Activated CD8-positive, alpha-beta memory T cell treated with anti-CD3 and anti-CD28 coated beads, Interleukin-2, amount 10 ng/mL, durations not matched to agents 7 days and 5 days (primary cell): ENCODE measurements at places on chromosomes 5 and 9. TPM values are rescaled to one million over a fixed set of nuclear protein-coding genes. Genes with fewer than 3 reads are reported as not detected.

FREM1 gene
- not detected for total RNA-seq

RFESD gene
- 3.0 TPM for total RNA-seq

ARSI gene
- total RNA-seq, result not detected

CENPK gene
- 107 TPM for total RNA-seq

TAF1L gene
- total RNA-seq, result not detected

DNA sequence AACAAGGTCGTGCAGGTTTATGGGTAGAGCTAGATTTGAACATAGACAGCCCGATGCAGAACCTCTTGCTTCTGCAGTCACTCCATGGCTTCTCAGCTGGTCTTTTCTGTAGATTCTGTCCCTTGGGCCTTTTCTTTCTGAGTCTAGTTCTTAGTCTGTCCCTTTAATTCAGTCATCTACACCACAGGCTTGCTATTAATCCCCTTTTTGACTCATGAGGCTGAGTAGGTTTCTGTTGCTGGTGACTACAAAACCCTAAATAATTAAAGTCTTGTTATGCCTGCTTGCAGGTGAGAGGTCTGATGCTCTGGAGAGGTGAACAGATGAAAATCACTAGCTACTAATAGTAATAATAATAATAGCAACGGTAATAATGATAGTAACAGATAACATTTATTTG, 19.3 kb upstream of the STRBP start:
- no peaks in the 10 kb centered on the region for H3K4me1 ChIP-seq
- no peak for DNase-seq

- H3K27me3 ChIP-seq, result peaks cover 30% of the 10 kb centered on the region
- no peak overlapping the region for H3K27ac ChIP-seq
- H3K4me1 ChIP-seq, result no peaks in the 10 kb centered on the region
- H3K4me3 ChIP-seq, result no peak overlapping the region
- no peak for DNase-seq
Measured at GRCh38 chr5:176794509-176794908, 15.8 kb upstream of the UNC5A start.

DNA sequence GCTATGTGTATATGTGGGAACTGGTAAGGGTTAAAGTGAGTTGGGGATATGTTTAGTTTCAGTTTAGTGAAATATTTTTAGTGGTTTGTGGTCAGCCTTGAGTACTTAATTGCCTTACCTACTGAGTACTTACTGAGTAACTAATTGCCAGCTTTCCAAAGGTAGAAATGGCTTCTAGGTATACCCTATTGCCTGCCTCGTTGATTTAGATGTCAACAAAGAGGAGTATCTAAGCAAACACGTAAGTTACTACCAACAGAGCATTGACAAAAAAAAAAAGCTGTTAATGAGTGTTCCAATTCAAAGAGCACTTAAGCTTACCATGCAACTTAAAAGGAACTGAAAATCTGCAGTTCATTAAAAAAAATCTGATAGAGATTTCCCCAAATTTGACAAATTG, 8.8 kb downstream of the ATP10B start:
- DNase-seq, result no peak
- H3K36me3 ChIP-seq, result no peaks in the 10 kb centered on the region
- H3K4me1 ChIP-seq, result no peaks in the 10 kb centered on the region
- H3K4me3 ChIP-seq, result no peak overlapping the region
- no peak overlapping the region for H3K27ac ChIP-seq
- no peaks in the 10 kb centered on the region for H3K27me3 ChIP-seq

DNA sequence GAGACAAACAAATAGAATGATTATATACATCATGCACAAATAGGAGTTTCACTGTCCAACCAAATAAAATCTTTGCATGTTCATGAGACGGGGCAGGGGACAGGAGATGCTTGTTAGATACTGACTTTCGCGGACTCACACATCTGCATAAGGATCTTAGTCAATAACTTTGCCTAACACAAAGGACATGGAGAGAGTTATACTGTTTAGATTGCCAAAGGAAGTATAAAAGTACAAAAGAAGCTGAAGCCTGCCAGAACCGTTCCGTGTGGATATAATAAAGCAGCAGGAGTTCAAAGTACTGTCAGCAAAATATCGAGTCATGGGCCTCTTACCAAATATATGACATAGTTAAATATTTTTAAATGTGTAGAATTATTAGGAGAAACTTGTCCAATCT, 1148.4 kb downstream of the EFNA5 start:
- no peak for DNase-seq
- no peaks in the 10 kb centered on the region for H3K36me3 ChIP-seq
- no peaks in the 10 kb centered on the region for H3K27me3 ChIP-seq
- H3K27ac ChIP-seq, result no peak overlapping the region

DNA sequence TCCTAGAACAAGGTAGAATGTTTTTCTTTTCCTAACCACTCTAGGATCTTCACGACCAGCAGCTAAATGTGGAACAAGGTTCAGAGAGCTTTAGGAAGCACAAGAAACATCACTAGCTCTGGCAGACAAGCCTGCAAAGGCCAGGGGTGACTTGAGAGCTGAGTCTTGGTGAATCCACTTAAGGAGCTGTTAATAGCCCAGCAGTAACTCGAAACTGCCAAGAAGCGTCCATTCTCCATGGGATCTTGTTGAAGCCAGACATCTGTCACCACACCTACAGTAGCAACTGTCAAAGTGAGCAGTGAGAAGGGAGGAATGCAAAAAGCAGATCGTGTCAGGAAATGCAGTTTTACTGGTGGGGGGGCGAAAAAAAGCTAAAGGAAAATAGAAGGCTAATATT, 87.2 kb downstream of the ATPSCKMT start:
- H3K4me1 ChIP-seq, result no peaks in the 10 kb centered on the region
- no peak overlapping the region for H3K4me3 ChIP-seq
- H3K27me3 ChIP-seq, result peaks cover 4% of the 10 kb centered on the region
- no peaks in the 10 kb centered on the region for H3K36me3 ChIP-seq
- DNase-seq, result no peak

DNA sequence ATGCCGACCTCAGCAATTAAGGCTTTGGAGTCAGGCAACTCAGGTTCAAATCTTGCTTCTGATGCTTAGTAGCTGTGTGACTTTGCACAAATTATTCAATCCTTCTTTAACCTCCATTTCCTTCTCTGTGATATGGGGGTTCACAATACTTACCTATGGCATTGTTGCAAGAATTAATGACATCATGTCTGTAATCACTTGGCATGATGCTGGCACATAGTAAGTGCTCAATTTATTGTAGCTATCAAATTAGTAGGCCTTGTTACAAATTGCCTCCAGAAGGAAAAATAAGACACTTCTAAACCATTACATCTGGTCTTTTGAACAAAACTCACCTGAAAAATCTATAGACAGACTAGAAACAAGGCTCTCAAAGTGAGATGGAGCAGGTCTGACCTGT, 29.9 kb upstream of the NDFIP1 start:
- no peaks in the 10 kb centered on the region for H3K36me3 ChIP-seq
- H3K27ac ChIP-seq, result no peak overlapping the region
- H3K27me3 ChIP-seq, result peaks cover 6% of the 10 kb centered on the region
- H3K4me1 ChIP-seq, result peaks cover 6% of the 10 kb centered on the region
- no peak overlapping the region for H3K4me3 ChIP-seq

DNA sequence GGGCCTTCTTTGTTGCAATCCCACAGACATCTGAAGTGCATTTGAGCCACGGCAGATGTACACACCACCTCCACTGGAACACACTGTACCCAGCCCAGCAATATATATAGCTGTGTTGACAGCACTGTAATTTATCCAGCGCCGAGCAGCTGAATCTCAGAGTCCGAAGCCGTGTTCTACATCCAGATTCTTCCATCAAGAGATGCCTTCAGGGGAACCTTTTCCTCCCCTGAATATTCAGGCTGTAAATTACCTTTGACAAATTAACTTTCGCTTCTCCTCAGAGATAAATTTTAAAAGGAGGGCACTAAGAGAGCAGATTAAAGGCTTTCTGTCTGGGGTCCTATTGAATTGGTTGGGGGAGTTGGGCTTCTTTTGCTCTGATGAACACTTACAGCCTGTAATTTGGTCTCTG, 76.4 kb downstream of the ROR2 start:
- no peaks in the 10 kb centered on the region for H3K36me3 ChIP-seq
- no peak overlapping the region for H3K27ac ChIP-seq
- H3K4me1 ChIP-seq, result no peaks in the 10 kb centered on the region
- H3K4me3 ChIP-seq, result no peak overlapping the region
- no peak for DNase-seq

DNA sequence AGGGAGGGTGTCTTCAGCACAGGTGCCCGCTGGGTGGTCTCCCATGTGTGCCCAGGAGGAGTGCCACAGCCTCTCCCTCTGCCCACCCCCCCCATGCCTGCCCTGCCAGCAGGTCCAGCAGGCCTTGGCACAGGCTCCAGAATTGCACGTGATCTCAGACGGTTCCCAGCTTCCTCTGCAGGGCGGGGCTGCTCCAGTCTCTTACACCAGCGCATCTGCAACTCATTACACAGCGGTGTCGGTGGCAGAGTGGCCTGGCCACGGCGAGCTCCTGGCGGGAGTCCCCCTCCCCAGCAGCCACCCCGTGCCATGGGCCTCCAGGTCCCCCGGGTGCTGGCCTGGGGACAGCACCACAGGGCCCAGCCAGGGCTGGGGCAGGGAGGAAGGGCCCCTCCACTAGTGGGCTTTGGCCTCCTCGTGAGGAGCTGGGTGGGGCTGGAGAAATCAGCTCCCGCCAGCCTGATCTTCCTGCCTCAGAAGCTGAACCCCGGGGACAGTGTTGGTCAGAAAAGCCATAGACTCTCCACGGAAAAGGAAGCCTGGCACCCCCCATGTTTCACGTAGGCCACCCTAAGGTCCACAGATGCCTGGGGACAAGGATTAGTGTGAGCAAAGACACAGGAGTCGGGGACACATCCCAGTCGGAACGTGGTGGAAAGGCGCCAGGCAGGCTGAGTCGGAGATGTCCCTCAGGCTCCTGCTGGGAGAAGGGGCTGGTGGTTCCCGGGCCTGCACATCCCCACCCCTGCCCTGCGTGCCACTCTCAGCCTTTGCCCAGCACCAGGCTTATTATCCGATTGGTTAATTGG, 40.2 kb downstream of the RXRA start:
- no peak for DNase-seq
- H3K27ac ChIP-seq, result no peak overlapping the region

- no peak overlapping the region for H3K4me3 ChIP-seq
- no peak for DNase-seq
- H3K27me3 ChIP-seq, result peaks cover 8% of the 10 kb centered on the region
Measured at GRCh38 chr5:178547052-178547666, 43.0 kb downstream of the COL23A1 start.

- no peaks in the 10 kb centered on the region for H3K36me3 ChIP-seq
- H3K27ac ChIP-seq, result no peak overlapping the region
- H3K4me1 ChIP-seq, result no peaks in the 10 kb centered on the region
- H3K27me3 ChIP-seq, result no peaks in the 10 kb centered on the region
- DNase-seq, result no peak
Measured at GRCh38 chr5:31208043-31208442, 14.6 kb downstream of the CDH6 start.
